ENCODE measurements at places on chromosomes 3 and 15. TPM values are rescaled to one million over a fixed set of nuclear protein-coding genes. Genes with fewer than 3 reads are reported as not detected.

SATB1 gene
- 8.8 TPM for polyA plus RNA-seq

RBP2 gene
- polyA plus RNA-seq: not detected

CYP8B1 gene
- polyA plus RNA-seq: not detected

SNX22 gene
- polyA plus RNA-seq: 9.3 TPM

MYO9A gene
- polyA plus RNA-seq: 3.7 TPM

PROS1 gene
- 17.2 TPM for polyA plus RNA-seq

TRAIP gene
- polyA plus RNA-seq: 1.6 TPM

ZCWPW2 gene
- polyA plus RNA-seq: 2.0 TPM

ZDHHC19 gene
- 0.19 TPM for polyA plus RNA-seq

KBTBD12 gene
- 5.1 TPM for polyA plus RNA-seq

ISY1 gene
- 15.9 TPM for polyA plus RNA-seq

ARRDC4 gene
- polyA plus RNA-seq: 16.4 TPM

TMEM207 gene
- not detected for polyA plus RNA-seq

PLA2G4E gene
- polyA plus RNA-seq: not detected

FAM3D gene
- 0.07 TPM for polyA plus RNA-seq

IQCF5 gene
- polyA plus RNA-seq: not detected

RAD18 gene
- polyA plus RNA-seq: 1.1 TPM

CHDH gene
- 0.29 TPM for polyA plus RNA-seq

ZBBX gene
- polyA plus RNA-seq: not detected

CFAP100 gene
- not detected for polyA plus RNA-seq

INSYN1 gene
- polyA plus RNA-seq: 134 TPM

All from heart right ventricle (tissue), 16 donors.